Stimulated activated naive CD8-positive, alpha-beta T cell treated with anti-CD3 and anti-CD28 coated beads, Interleukin-15, amount 100 ng/mL, for 72 hours (primary cell): ENCODE measurements at places on chromosomes 12 and 14.

DNA sequence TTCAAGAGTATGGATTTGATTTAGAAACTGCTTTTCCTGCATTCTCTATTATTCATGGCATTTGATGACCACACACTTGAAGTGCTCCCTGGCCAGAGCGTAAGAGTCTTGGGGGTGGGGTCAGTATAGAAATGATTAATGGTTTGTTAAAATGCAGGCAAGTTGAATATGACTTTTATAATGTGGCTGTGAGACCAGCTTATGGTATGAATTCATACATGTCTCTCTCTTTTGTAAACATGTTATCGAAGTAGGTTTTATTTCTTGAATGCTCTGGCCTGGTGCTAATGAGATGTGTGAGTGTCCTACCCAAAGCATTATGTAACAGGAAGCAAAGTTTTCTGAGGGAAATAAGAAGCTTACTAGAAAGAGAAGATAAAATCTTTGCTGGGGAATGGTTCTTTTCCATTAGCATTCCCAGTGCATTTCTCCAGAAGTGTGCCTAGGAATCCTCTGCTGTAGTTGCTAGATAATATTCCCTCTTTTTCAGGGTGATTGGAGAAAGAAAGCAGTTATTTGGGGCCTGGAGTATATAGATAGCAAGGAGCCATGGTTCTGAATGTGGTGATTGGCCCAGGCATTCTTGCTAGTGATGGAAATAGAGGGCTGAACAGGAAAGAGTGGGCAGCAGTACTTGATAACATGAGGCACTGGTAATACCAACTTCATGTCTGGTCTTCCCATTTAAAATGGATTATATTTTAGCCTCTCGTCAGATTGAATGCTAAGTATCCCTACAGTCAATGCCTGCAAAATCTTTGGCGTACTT is 289.7 kb downstream of the RAD51B start:
- DNase-seq, result no peak

GRCh38 chr12:45256721-45257120 is 40.8 kb downstream of the ANO6 start:
- DNase-seq, result no peak

DNA sequence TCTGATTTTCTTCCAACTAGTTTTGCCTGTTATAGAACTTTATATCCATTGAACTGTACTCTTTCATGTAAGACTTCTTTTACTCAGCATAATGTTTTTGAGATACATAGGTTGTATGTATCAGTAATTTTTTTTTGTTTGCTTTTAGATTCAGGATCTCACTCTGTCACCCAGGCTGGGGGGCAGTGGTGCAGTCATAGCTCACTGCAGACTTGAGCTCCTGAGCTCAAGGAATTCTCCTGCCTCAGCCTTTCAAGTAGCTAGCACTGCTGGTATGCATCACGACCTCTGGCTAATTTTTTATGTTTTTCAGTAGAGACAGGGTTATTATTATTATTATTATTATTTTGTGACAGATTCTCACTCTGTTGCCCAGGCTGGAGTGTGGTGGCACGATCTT is 65.0 kb upstream of the DDHD1 start:
- no peak for DNase-seq

GRCh38 chr12:53961025-53961761 is 6.5 kb downstream of the HOXC12 start:
- DNase-seq, result no peak

DNA sequence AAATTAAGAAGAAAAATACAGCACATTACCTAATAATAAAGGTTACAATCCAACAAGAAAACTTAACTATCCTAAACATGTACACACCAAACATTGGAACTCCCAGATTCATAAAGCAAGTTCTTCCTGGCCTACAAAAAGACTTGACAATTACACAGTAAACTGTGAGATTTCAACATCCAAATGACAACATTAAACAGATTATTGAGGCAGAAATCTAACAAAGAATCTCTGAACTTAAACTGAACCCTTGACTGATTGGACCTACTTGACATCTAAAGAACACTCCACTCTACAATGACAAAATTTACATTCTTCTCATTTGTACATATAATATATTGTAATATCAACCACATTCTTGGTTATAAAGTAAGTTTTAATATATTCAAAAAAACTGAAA is 1341.3 kb downstream of the LRFN5 start:
- DNase-seq, result no peak

DNA sequence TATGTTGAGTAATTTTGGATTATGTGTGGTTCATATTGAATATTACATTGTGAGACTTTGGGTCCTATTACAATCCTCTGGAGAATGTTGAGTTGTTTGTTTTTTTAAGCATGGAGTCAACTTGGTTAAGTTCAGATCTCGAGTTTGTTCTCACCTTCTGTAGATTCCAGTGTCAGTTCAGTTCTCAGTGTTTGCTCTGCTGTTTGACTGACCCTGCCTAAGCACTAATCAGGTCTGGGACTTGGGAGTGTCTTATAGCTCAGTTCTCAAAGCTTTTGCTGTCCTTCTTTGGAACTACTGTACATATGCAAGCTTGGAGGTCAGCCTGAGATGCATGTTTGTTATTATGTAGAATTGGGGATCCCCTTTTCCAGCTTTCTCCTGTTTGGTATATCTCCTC is 63.1 kb downstream of the DIP2B start:
- DNase-seq, result no peak
